ENCODE measurements at places on chromosomes 5 and 9. TPM values are rescaled to one million over a fixed set of nuclear protein-coding genes. Genes with fewer than 3 reads are reported as not detected.

FNIP1 gene
- total RNA-seq: 28.2 TPM

DNA sequence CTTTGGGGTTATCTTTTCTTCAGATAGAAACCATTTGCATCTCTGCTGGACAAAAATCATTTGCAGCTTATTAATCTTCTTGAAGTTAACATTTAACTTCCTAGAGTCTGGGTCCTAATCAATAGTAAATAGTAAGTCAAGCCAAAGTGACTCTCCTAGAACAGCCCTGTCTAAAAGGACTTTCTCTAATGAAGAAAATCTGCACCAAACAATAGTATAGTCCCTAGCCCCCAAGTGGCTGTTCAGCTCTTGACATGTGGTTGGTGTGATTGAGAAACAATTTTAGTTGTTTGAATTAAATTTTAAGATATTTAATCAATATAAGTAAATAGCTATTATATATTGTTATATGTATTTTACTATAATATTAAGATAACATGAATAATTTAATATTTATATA is 64.6 kb upstream of the SHB start:
- no peak for DNase-seq

- DNase-seq: no peak
These were observed 70.6 kb downstream of the ALDH1A1 start for GRCh38 chr9:72882117-72882775.

DNA sequence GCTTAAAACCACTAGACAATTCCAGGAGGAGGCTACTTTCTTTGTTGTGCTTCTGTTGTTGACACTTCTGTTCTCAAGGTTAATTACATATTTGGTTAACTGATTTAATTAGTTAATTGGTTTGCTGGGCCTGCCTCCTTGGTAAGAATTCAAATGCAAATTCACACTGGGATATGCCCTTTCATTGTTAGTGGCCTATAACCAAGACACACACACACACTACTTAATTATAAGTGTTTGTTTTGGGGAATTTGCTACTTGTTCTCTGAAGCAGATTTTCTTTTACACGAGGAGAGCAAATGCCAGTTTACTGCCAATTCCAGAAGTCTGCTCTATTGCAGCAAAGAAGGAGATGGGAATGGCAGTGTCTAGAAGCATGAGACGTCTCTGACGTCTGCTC is 101.6 kb upstream of the BASP1 start:
- DNase-seq: no peak

DNA sequence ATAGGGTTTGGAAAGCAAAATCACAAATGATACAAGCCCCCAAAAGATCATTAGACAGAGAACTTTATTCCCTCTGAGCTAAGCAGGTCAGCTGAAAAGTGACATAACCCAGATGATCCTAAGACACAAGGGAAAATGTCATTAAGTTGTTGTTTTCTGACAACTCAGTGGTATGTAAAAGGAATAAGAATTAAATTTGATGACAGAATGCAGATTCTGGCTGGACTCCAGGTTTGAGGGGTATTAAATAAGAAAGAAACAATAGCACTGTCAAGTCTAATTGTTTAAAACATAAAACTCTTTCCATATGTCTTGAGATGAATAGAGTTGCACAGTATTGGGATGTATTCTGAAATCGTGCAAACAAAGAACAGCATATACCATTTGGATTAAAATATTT is 429.9 kb downstream of the CAAP1 start:
- DNase-seq: no peak

DNA sequence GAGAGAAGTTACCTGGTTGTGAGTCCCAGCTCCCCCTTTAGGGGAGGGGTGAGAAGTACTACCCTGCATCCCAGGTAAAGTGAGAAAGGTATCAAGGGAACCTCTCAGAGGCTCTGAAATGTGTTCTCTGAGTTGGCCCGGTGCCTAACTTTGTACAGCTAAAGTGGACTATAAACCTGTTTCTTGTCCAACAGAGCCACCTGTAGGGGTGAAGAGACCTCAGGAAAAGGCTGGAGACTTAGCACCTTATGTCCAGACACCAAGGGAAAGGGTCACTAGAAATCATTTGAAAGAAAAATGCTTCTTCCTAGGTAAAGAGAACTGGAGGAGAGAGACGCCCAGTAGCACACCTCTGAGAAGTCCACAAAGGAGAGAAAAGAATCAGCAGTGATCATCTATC is 108.3 kb upstream of the KIF2A start:
- DNase-seq: no peak

GRCh38 chr9:126373241-126373640 is 46.6 kb downstream of the MVB12B start:
- DNase-seq: peak; percentile 77

HK3 gene
- 0.04 TPM for total RNA-seq

- peak; percentile 10 for DNase-seq
These were observed 33.1 kb upstream of the HTR4 start for GRCh38 chr5:148687427-148687826.

GRCh38 chr5:26329562-26330189 is 708.7 kb downstream of the CDH9 start:
- no peak for DNase-seq

DNA sequence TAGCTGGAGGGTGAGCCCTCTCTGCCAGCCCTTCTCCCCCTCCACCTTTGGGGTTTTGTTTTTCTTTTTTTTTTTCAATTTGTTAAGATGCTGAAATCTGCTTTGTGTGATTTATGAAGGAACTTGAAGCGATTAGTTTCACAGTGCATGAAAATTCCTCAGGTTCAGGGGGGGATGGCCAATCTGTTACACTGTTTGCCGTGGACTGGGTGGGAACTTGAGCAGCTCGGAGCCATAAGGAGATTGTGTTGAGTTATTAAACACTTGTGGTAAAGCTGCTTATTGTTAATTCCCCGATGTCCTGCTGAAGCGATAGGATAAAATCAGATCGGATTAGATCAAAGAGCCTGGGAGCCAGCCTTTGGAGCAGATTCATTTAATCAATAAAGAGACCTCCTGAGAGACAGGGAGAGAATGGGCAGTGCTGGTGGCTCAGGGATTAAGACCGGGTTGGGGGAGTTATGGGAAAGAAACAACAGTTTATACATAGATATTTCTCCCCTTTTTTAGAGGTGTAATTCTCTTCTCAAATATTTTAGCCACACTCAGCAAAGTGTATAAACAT is 105.8 kb upstream of the SPATA31D4 start:
- DNase-seq: no peak

PRR7 gene
- total RNA-seq: 5.1 TPM

SHROOM1 gene
- total RNA-seq: 5.3 TPM

PCDHGA10 gene
- 3.1 TPM for total RNA-seq

- peak; percentile 40 for DNase-seq
These were observed 94.5 kb downstream of the PDE4D start for GRCh38 chr5:59798862-59799667.

DNA sequence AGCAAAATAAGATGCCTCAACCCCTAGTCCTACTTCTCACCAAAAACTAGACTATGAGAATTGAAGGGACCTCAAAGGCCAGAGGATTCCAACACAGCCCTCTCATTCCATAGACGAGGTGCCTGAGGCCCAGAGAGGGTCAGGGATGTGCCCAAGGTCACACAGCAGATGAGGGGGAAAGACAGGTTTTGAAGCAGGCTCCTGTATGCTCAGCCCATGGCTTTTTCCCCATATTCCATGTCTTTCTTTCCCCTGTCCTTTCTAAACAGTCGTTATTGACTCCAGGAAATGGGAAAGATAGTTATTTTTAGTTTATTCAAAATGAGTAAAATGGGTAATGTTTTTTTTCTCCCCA is 61.2 kb upstream of the COL15A1 start:
- no peak for DNase-seq

DNA sequence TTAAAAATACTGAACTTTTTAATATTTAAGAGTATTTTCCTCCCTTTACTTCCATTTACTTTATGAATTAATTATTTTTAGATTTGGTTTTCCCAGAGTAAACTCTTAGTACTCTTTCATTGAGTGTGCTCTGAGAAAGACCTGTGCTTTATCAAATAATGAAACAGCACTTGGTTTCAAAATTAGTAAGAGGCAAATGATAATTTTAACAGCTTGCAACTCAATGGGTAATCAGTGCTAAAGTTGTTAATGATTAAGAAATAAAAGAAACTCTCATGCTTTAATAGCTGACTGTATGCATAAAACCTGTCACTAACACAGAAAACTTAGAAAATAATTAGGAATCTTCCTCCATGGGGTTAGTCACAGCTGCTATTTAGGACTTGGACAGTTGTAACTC is 244.4 kb downstream of the RFX3 start:
- DNase-seq: no peak

GRCh38 chr9:133754187-133754586 is 16.0 kb upstream of the SARDH start:
- no peak for DNase-seq

- no peak for DNase-seq
These were observed 75.7 kb downstream of the NR6A1 start for GRCh38 chr9:124695280-124695890.

- no peak for DNase-seq
These were observed 463.2 kb upstream of the ZNF608 start for GRCh38 chr5:125209650-125210049.

GRCh38 chr5:53549792-53550191 is 10.6 kb upstream of the NDUFS4 start:
- no peak for DNase-seq

DMRT1 gene
- total RNA-seq: 0.21 TPM

- no peak for DNase-seq
These were observed 94.3 kb upstream of the EQTN start for GRCh38 chr9:27391040-27391895.

PTPRD gene
- 0.60 TPM for total RNA-seq

DNA sequence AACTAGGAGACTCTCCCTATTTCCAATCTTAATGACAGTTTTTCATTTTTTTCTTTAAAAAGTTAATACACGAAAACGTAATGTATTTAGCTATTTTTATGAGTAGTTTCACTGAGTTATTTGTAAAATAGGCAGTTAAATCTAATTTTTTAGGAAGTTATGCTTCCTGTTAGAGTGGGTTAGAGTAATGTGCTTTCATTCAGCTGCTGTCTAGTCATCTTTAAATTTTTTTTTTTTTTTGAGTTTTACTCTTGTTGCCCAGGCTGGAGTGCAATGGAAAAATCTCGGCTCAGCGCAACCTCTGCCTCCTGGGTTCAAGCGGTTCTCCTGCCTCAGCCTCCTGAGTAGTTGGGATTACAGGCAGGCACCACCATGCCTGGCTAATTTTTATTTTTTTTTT is 34.0 kb downstream of the CDC42SE2 start:
- DNase-seq: no peak

GRCh38 chr9:114025196-114025753 is 52.8 kb downstream of the AMBP start:
- no peak for DNase-seq

GRCh38 chr9:89793551-89793950 is 188.7 kb downstream of the GADD45G start:
- DNase-seq: no peak

DNA sequence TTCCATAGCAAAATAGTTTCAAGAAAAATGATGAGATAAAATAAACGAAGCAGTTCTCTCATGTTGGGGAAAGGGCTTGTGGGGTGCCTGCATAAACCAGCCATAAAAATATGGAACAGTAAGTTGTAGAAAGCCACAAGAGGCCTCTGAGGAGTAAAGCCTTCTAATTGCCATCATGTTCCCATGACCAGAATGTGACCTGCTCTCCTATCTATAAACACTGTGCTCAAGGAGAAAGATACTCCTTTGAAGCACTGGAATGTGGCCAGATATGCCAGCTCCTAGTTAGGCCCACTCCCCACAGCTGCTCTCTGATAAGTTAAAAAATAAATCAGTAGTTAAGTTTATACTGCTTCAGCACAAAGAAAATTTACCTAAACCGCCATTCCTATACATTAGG is 65.8 kb downstream of the SETX start:
- no peak for DNase-seq

SERF1A gene
- 1.8 TPM for total RNA-seq

SLC4A9 gene
- total RNA-seq: not detected

GRCh38 chr5:77390795-77391194 is 101.3 kb downstream of the WDR41 start:
- no peak for DNase-seq

GRCh38 chr5:143427122-143427735 is 23.7 kb upstream of the NR3C1 start:
- DNase-seq: no peak

GPX3 gene
- 6.3 TPM for total RNA-seq

- no peak for DNase-seq
These were observed 61.8 kb upstream of the STXBP1 start for GRCh38 chr9:127550282-127550681.

- DNase-seq: no peak
These were observed 2.2 kb upstream of the GZMK start for GRCh38 chr5:55021821-55022220.

GRCh38 chr9:89597711-89598362 is 7.0 kb upstream of the GADD45G start:
- DNase-seq: no peak

DNA sequence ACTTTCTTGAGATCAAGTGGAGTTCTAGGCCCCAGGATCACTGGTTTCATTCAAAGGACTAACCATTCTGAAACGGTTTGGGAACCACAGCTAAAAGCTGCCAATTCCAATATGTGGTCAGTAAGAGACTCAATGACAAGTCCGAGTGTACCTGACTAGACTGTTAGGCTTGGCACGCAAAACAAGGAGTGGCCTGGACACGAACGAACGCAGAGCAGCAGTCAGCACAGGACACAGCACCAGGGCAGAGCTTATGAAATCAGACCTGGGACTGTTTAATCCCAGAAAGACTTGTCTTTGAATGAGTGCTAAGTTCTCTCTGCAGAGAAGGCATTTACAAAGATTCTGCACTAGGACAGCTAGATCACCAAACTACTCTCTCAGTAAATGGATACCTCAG is 213.8 kb downstream of the GAPVD1 start:
- DNase-seq: no peak

C5orf52 gene
- total RNA-seq: not detected

DNA sequence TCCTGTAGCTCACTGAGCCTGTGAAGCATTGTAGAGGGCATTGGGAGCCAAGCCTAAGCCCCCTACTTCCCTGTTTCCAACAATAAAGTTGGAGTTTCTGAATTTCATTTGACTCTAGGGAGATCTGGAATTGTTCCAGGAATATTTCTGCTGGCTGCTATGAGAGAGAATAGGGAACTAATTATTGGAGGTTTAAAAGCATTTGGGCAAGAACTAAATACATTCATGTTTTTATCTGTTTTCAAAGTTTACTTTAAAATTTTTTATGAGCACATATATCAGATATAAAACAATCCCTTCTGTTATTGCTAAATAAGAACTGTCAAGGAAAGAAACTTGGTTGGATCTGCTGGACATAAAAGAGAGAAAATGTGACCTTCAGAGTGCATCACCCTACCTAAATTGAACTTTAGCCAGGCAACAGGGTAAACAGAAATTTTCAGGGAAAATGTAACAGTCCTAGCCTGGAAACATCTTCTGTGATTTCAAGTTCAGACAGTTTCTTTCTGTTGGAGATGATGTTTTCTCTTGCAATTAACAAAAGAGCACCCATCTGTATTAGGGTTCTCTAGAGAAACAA is 19.3 kb upstream of the LECT2 start:
- no peak for DNase-seq

Measured in pulmonary artery endothelial cell (primary cell).